Activated CD8-positive, alpha-beta T cell treated with anti-CD3 and anti-CD28 coated beads, Interleukin-2, amount 10 ng/mL, durations not matched to agents 7 days and 5 days (primary cell): ENCODE measurements at places on chromosomes 12 and 14. TPM values are rescaled to one million over a fixed set of nuclear protein-coding genes. Genes with fewer than 3 reads are reported as not detected.

The SYCP3 gene
- total RNA-seq = 1.7 TPM

GRCh38 chr12:29004936-29005304 is 144.2 kb upstream of the FAR2 start:
- H3K4me1 ChIP-seq = no peaks in the 10 kb centered on the region
- H3K4me3 ChIP-seq = no peak overlapping the region
- peaks cover 2% of the 10 kb centered on the region for H3K27me3 ChIP-seq
- H3K36me3 ChIP-seq = no peaks in the 10 kb centered on the region
- no peak for DNase-seq

The ZBTB25 gene
- total RNA-seq = 28.2 TPM

The GOLGA5 gene
- 16.1 TPM for total RNA-seq

DNA sequence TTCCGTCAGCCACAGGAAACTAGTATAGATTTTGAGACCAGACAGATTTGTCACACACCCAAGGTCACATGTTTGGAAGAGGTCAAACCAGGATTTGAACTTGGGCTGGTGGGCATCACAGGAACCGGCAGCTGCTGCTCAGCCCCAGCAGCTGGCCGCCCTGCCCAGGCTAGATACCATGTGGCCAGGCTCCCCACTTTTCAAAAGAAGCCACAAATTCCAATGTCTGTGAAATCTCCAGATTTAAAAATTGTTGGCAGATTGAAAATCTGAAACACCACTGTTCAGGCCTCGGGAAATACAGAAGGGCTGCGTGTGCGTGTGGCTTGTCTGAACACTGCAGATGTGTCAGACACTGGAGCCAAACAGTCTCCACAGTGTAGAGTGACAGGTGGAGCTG is 30.4 kb downstream of the MMAB start:
- DNase-seq = no peak
- H3K36me3 ChIP-seq = no peaks in the 10 kb centered on the region
- H3K4me1 ChIP-seq = peaks cover 12% of the 10 kb centered on the region

- H3K27me3 ChIP-seq = peaks cover 6% of the 10 kb centered on the region
- no peaks in the 10 kb centered on the region for H3K4me1 ChIP-seq
- H3K36me3 ChIP-seq = no peaks in the 10 kb centered on the region
- no peak overlapping the region for H3K4me3 ChIP-seq
Measured at GRCh38 chr12:29415111-29415510, 34.1 kb upstream of the ERGIC2 start.

The SYT1 gene
- not detected for total RNA-seq

GRCh38 chr14:93748208-93749075 is 39.8 kb downstream of the PRIMA1 start:
- H3K36me3 ChIP-seq = no peaks in the 10 kb centered on the region
- no peak overlapping the region for H3K27ac ChIP-seq
- DNase-seq = no peak
- no peaks in the 10 kb centered on the region for H3K27me3 ChIP-seq
- no peak overlapping the region for H3K4me3 ChIP-seq

DNA sequence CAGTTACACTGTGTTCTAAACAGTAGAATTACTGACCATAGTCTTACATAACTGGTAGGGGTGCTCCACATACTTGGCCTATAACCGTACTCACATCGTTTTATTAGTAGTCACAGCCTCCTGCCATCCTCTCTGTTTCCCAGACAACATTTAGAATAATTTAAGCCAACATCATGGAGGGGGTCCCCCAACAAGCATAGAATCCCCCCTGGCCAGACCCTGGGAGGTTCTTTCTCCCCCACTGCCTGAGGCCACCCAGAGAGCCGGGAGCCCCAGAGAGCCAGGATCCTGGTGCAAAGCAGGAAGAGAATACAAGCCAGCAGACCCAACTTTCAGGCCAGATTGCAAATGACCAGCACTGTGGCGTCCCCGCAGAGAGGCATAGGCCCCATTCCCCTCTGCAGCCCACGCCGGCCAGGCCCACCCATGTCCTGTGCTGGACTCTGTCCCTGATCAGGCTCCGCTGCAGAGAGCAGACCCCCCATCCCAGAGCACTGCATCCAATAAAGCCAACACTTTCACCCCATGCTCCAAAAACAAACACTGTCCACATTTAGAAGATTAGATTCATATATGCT is 195.2 kb downstream of the NTF3 start:
- peaks cover 6% of the 10 kb centered on the region for H3K4me1 ChIP-seq
- H3K36me3 ChIP-seq = no peaks in the 10 kb centered on the region
- no peaks in the 10 kb centered on the region for H3K27me3 ChIP-seq
- no peak overlapping the region for H3K27ac ChIP-seq
- no peak for DNase-seq

- no peak for DNase-seq
- no peaks in the 10 kb centered on the region for H3K36me3 ChIP-seq
- no peaks in the 10 kb centered on the region for H3K27me3 ChIP-seq
- H3K4me1 ChIP-seq = no peaks in the 10 kb centered on the region
Measured at GRCh38 chr14:87772854-87773253, 220.1 kb downstream of the GALC start.

GRCh38 chr12:128715485-128715884 is 108.3 kb downstream of the SLC15A4 start:
- H3K4me3 ChIP-seq = no peak overlapping the region
- no peak overlapping the region for H3K27ac ChIP-seq
- no peaks in the 10 kb centered on the region for H3K36me3 ChIP-seq
- DNase-seq = no peak

GRCh38 chr14:60204104-60204842 is 39.1 kb upstream of the DHRS7 start:
- H3K36me3 ChIP-seq = no peaks in the 10 kb centered on the region
- no peaks in the 10 kb centered on the region for H3K4me1 ChIP-seq
- no peak overlapping the region for H3K27ac ChIP-seq
- H3K27me3 ChIP-seq = peaks cover 16% of the 10 kb centered on the region
- no peak for DNase-seq

The IKZF4 gene
- total RNA-seq = 20.7 TPM

DNA sequence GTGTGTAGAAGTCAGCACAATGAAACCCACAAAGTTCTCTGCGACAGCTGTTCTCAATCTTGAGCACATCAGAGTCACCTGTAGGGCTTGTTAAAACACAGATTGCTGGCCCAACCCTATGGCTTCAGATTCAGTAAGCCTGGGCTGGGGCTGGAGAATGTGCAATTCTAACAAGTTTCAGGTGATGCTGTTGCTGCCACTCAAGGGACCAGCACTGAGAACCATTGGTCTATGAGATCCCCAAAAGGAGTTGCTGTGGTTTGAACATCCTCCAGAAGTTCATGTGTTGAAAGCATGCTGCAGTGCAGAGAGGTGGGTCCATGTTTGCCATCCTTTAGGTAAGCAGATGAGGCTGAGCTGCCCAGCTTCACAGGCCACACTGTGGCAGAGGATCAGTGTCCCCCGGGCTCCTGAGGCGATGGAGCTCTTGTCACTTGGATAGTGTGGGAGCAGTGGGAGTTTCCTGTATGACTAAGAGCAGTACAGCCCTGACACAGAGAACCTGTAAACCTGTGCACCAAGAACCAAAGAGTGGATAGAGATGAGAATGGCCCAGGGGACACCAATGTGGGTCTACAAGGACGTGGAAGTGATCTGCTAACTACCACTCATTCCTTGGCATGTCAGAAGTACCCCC is 8.0 kb upstream of the RTRAF start:
- H3K4me1 ChIP-seq = peaks cover 18% of the 10 kb centered on the region
- peak overlapping the region; percentile 11 for H3K27ac ChIP-seq
- no peak for DNase-seq
- peaks cover 5% of the 10 kb centered on the region for H3K27me3 ChIP-seq

DNA sequence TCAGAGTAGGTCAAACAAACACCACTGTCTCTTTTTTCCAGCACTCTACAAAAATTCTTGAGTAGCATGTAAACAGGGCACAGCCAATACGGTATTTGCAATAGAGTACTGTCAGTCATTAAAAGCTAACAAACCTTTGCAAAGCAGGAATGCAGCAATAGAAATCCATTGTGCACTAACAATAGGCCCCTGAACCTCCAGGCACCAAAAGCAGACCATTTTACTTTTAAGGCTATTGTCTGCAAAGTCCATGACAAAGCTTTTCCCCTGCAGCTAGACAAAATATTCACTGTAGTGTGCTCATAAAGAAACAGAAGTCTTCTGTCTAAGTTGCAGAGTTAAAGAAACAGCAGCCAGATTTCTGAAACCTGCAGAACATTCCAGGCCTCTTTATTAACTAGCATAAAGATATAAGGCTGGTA is 191.9 kb downstream of the SOX5 start:
- no peak for DNase-seq
- no peaks in the 10 kb centered on the region for H3K36me3 ChIP-seq
- no peak overlapping the region for H3K27ac ChIP-seq
- no peak overlapping the region for H3K4me3 ChIP-seq

GRCh38 chr12:75389061-75389460 is 1.8 kb upstream of the GLIPR1L2 start:
- no peak overlapping the region for H3K4me3 ChIP-seq
- peaks cover 32% of the 10 kb centered on the region for H3K4me1 ChIP-seq
- no peak for DNase-seq
- H3K36me3 ChIP-seq = no peaks in the 10 kb centered on the region
- no peak overlapping the region for H3K27ac ChIP-seq

- no peak overlapping the region for H3K4me3 ChIP-seq
- H3K27ac ChIP-seq = no peak overlapping the region
- H3K27me3 ChIP-seq = no peaks in the 10 kb centered on the region
Measured at GRCh38 chr14:36617824-36618223, 35.4 kb upstream of the NKX2-8 start.

DNA sequence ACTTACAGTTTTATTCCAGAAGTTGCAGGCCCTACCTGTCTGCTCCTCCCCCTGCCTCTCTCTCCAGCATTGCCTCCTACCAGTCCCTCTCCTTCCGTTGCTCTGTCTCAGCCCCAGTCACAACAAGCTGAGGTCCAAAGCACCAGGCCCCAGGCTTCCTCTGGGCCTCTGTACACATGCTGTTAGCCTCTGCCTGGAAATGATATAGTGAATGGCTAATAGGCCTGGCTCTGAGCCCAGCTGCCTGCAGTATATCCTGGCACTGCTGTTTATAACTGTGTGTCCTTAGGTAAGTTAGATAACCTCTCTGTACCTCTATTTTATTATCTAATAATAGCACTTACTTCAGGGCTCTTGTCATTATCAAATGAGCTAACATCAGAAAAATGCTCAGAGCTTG is 114.9 kb upstream of the PWP1 start:
- peaks cover 16% of the 10 kb centered on the region for H3K4me1 ChIP-seq
- H3K36me3 ChIP-seq = no peaks in the 10 kb centered on the region
- no peak overlapping the region for H3K27ac ChIP-seq
- DNase-seq = no peak
- H3K4me3 ChIP-seq = no peak overlapping the region
- H3K27me3 ChIP-seq = no peaks in the 10 kb centered on the region

DNA sequence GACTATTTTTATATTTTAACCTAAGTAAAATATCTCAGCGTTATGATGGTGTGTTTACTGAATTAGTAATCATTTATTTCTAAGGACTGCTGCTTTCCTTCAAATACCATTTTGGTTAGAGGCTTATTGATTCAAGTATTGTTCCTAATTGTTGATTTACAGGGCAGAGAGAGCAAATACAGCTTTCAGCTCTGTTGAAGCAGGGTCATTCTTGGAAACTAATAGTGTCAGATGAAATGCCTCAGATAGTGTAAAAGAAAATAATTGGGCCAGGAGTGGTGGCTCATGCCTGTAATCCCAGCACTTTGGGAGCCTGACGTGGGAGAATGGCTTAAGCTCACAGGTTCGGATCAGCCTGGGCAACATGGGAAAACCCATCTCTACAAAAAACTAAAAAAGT is 249.3 kb downstream of the FUT8 start:
- no peaks in the 10 kb centered on the region for H3K4me1 ChIP-seq
- no peak overlapping the region for H3K27ac ChIP-seq
- DNase-seq = no peak
- H3K4me3 ChIP-seq = no peak overlapping the region
